ENCODE measurements at places on chromosomes 2 and 18.

GRCh38 chr2:202643012-202643858 lies 8.5 kb downstream of the FAM117B start:
- DNase-seq = no peak

DNA sequence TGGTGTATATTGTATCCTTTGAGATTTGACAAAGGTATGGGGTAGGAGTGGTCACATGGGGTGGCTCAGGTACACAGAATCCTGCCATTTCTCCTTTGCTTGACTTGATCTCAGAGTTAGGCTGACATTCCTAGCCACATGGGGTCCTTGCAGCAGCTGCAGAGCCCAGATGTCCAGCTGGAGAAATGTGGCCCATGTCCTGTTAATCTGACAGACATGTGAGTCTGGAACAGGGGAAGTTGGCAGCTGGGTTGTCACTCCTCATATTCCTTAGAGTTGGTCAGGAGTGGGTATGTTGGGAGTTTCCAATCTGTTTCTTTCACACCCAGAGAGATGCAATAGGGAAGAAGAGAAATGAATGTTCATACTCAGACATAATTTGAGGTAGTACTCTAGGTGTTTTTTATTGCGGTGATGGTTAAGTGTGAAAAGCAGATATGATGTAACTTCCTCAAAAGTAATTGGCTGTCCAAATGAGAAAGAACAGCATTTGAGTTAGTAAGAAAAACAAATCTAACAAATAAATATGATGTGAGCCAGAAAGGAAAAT lies 402.6 kb upstream of the MEIS1 start:
- DNase-seq = no peak

DNA sequence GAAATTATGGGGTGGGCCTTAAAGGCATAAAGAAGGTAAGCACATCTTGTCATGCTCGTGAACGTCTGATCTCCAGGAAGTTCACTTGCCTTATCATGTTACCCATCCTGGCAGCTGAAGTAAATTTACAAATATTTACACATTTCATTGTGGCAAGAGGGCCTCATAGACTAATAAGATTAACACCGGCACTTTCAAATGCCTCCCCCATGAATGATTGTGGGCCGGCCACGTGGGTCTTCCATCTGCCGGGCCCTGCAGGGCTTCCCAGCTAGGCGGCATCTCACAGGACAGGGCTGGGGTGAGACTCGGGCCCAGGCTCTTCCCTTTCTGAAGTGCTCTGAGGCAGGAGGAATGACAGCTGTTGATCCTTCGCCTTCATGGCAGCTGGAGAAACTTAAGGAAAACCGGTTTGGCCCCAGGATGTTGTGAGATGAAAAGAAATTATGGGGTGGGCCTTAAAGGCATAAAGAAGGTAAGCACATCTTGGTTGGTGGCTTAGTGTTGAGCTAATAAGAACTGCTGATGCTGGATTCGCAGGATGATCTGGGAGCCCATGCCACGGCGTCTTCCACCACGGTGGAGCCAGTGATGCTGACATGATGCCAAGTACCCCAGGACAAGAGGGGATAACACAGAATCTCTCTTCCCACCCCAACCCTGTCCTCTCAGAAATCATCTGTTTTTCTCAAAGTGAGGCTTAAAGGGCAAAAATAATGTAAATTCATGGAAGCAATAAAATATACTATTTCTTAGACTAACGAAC lies 176.3 kb downstream of the SEPTIN10 start:
- DNase-seq = no peak

GRCh38 chr2:85413592-85414420 lies 3.6 kb upstream of the CAPG start:
- DNase-seq = peak; percentile 76

DNA sequence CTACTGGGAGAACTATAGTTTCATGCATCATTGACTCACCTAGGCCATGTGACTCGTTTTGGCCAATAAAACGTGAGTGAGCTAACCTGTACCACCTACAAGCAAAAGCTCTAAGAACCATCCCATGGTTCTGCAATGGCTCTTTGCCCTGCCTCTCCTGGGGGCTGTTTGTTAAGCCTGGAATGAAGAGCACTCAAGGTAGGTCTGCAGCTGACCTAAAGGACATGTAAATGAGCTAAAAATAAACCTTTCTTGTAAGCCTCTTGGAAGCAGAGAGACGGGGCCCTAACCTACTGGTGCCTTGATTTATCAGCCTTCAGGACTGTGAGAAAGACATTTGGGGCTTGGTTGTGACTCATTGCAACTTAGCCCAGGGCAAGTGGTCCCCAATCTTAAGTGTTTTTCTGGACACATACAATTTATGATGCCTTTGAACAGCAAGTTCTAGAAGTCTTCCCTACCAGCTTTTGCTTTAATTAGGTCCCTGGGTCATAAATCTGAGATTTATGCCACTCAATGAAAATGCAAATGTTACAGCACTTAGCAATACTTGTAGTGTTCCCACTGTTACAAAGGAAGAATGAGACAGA lies 107.4 kb downstream of the OSBPL6 start:
- no peak for DNase-seq

GRCh38 chr2:239467956-239468490 lies 67.2 kb upstream of the HDAC4 start:
- no peak for DNase-seq

- DNase-seq = peak; percentile 72
Observed at GRCh38 chr18:61893309-61893970, 633 bp upstream of the RNF152 start.

DNA sequence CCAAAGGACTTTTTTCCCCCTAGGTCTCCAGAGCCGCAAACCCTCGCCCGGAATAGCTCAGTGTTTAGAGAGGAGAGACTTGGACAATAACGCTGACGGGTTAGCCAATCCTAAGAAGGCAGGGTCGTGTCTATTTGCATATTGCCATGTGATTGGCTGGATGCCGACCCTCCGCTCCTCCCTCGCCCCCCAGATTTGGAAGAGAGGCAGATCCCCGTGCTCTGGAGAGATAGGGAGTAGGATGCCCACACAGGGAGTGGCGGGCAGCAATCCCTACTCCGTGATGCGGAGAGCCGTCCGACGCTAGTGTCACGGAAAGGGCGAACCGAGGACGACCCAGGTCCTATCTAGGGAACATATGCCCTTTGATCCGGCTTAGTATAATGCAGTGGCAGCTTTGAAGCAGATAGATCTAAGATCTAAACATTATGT lies 1.4 kb downstream of the WNT6 start:
- peak; percentile 48 for DNase-seq

All from ELR (cell line).